OCI-LY7 (cell line): ENCODE measurements at places on chromosomes 7 and 10.

DNA sequence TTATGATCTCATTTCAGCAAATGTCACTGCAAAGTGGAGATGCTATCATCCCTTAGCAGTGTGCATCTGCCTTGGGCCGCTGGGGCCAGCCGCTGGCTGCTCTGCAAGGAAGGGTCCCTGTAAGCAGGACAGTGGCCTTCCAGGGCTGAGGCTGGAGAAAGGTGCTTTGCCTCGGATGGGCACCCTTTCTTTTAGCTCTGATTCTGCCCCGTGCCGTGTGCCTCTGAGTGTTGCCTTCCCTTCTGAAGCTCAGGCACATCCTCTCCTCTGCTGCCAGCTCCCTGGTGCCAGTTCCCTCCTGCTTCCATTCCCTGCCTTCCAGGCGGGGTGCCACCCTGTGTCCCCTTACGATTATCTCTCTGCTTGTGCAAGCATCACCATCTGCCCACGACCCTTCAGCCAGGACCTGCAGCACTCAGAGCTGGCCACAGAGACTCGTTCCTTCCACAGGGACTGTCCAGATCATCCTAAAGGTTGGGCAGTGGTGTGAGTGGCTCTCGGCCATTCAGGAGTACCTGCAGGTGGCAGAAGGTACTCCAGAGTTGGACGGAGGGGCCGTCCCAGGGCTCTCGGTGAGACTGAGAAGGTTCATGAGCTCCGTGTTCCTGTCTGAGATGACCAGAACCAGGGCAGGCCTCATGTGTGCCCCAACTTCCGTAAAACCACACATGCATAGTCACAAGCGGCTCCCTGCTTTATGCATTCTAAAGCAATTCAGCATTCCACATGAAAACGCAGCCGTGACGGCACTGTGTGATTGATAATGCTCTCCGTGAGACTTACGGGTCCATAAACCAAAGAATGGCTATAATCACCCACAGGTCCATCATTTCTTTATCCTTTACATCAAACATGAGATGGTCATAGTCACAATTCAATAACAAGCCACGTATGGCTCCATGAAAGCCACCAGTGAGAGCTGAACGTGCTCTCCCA lies 371.4 kb downstream of the DNAJB6 start:
- DNase-seq, result no peak

DNA sequence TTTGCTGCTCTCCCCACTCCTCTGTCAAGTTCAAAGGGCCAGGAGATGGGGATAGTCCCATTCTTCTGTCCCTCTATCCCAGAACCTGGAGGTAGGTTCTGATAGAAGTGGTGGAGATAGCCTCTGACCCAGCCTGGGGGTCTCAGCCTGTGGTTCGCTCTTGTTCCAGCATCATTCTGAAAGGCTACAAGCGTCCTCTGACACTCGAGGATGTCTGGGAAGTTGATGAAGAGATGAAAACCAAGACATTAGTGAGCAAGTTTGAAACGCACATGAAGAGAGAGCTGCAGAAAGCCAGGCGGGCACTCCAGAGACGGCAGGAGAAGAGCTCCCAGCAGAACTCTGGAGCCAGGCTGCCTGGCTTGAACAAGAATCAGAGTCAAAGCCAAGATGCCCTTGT lies 14.5 kb downstream of the ABCC2 start:
- DNase-seq, result no peak

DNA sequence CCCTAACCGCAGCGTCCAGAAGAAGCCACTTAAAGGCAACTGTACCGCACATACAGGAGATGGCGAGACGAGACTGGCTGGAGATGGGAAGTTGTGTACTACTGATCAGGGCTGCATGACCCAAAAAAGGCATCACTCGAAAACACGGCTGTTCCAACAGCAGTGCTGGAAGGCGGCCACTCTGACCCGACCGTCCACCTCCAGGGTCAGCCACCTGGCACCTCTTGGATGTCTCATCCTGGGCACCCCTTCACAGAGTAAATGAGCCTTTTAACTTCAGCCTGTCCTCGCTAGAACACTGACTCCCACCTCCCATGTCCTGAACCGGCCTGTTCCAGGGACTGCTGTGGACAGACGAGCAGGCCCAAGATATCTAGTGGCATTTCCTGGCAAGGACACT lies 180.7 kb downstream of the DIP2C start:
- no peak for DNase-seq

DNA sequence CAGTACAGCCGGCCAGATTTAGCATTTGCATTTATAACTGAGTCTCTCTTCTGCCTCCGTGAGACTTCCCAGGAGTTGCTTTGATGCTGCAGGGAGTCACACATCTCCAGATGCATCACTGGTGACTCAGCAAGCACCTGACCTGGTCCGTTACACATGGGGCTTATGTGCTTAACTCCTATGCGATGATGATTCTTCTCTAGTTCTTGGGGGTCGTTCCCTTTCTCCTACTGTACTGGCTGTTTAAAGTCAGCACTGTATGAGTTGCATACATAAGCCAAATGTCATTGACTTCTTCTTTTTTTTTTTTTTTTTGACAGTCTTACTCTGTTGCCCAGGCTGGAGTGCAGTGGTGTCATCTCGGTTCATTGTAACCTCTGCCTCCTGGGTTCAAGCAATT lies 13.0 kb upstream of the AKR1E2 start:
- DNase-seq, result no peak

- DNase-seq, result no peak
Observed at GRCh38 chr10:104028823-104029520, 56.7 kb downstream of the COL17A1 start.

- DNase-seq, result no peak
Observed at GRCh38 chr10:55378196-55378595, 577.2 kb upstream of the PCDH15 start.

DNA sequence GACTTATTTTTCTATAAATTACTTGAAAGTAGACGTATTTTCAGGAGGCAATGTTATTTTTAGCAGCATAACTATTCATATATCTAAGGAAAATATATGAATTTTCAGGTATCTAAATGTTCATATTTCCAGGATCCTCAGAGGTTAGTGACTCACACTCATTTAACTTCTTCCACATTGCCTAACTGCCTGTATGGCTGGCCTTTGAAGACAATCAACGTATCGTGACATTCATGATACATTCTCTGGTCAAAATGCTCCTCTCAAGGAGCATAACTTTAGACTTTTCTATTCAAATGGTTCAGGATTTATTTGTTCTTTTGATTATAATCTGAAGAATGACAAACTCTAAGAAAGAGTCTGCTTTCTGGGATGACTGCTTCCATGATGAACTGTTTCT lies 89.3 kb downstream of the SEMA3C start:
- DNase-seq, result no peak

GRCh38 chr7:47636433-47637175 lies 54.7 kb upstream of the TNS3 start:
- DNase-seq, result no peak

- DNase-seq, result no peak
Observed at GRCh38 chr10:31270954-31271353, 48.1 kb upstream of the ZEB1 start.

DNA sequence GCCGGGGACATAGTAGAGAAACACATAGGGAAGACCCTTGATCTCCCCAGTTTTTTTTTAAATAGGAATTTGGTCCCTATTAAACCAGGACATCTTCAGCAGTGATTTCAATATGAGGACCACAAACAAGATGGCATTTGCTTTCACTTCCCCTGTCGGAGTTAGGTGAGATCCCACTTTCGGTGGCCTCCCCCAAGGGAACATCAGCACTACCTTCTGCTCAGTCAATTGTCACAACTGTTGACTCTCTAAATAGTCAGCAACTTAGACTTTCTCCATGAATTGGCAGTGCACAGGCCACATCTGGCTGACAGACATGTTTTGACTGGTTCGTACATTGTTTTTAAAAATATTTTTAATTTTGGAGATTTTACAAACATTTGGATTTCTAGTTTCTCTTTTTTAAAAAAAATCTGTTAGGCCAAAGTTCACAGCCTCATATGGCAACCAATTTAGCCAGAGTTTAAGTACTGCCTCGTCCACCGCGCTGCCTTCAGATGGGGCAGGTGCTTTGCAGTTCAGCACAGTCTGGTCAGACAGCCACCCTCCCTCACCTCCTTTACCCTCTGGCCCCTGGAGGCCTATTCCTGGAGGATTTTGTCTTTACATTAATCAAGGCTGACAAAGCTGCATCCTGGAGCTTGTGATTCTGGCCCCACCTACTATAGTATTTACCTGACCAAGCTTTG lies 139.2 kb upstream of the PRR15 start:
- no peak for DNase-seq

DNA sequence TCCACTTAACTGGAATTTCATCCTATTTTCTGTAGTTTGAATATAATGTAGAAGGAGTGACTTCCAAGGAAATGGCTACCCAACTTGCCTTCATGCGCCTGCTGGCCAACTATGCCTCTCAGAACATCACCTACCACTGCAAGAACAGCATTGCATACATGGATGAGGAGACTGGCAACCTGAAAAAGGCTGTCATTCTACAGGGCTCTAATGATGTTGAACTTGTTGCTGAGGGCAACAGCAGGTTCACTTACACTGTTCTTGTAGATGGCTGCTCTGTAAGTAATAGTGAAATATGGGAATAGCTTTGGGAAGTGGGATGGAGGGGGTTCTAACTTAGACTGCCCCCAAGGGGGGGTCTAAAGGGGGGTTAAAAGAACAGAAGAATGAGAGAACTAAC lies 34.5 kb downstream of the COL1A2 start:
- no peak for DNase-seq

DNA sequence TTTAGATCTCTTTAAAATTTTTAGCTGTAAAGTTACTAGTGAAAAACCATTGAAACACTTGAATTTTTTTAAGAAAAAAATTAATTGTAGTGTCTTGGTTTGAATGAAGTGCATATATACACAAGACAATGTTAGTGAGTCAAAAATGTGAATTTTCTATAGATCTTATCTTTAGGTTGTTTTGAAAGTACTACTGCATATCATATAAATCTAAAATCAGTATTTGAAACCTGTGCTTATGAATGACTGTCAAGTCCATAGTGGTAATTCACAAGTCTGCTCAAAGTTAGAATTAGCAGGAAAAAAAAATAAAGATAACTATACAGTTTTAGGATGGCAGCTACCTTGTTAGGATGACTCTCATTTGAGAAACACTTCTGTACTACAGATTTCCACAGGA lies 25.0 kb downstream of the TES start:
- DNase-seq, result no peak

DNA sequence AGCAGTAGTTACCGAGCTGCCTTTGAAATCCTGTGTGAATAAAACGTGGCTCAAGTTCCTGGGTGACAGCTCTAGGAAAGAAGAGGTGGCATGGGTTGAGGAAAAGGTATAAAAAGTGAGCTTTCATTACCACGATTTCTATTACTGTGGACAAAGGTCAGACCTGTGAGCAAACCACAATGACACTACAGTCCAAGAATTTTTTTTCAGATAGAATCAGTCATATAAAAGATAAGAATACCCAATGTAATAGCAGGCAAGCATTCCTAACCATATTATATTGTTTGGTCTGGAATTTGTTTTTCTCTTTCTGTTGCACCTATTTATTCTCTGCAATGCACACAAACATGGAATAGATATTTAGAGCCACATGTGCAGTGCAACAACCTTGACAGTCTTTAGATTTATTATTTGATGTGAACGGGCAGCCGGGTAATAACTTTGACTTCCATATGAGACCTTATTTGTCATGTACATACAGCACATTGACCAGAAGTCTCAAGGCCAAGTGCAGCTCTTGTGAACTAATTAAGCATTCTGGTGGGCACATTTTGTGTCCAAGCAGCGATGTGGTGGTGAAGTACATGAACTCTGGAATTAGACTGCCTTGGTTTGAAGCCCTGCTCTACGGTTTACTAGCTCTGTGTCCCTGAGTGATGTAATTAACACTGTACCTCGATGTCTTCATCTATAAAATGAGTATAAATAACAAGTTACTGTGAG lies 156.8 kb downstream of the NRCAM start:
- DNase-seq, result no peak

DNA sequence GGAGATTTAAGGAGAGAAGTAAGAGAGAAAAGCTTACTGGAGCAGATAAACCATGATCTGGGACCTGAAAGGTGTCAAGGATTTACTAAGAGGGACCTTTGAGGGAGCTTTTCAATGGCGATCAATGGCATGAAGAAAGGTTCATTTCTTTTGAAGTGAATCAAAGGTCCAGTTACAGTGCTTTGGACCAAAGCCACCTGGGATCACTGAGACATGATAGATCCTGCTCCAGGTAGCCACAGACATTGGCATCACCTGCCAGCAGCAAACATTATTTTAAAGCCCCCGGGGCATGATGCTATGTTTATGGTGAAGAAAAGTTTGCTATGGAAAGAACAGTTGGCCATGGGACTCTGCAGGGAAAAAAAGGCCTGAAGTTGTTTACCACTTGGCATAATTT lies 109.4 kb downstream of the SLC25A13 start:
- DNase-seq, result no peak

- DNase-seq, result peak; percentile 89
Observed at GRCh38 chr10:48574322-48574796, 30.5 kb downstream of the ARHGAP22 start.

GRCh38 chr10:80609331-80609730 lies 71.6 kb downstream of the SH2D4B start:
- DNase-seq, result no peak

DNA sequence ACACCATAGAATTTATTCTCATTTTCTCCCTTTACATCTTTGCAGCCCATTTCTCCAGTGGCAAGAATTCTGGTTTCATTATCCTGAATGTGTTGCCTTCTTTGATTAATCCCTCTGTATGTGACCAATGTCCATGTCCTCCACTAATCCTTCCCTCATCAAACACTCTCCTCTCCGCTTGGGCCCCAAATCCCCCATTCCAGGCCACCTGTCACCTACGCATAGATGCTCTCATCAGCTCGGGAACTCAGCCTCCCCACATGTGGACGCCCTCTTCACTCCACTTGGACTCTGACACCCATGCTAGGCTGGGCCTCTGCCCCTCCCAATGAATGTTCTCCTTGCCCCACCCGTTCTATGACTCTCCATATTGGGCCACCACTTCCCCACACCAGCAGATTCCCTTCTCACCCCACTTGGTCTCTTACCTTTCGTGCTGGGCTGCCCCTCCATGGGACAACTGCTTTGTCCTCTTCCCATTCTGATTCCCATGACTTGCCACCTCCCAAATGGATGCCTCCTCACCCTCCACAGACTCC lies 18.7 kb upstream of the RBM20 start:
- DNase-seq, result no peak

DNA sequence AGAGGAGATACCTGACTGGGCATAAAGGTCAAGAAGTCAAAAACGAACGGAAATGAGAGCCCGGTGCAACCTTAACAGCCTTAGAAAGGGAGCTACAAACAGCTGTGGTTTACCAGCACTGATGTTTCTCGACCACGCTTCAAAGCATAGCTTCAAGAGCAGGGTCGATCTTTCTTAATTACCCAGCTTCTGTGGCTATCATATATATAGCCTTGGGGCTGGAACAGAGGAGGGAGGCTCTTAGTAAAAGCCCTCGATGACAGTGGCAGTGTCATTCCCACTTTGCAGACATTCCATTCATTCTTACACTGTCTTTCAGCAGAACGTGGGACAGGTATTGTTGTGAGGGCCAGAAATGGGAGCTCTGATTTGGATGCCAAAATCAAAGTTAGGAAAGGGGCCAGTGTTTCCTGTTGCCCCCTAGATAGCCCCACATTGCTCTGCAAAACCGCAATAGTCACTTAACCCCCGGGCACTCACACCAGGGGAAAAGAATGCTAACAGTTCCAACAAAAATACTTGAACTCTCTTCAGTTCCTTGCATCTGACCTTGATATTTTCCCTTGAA lies 141.5 kb downstream of the MTPAP start:
- no peak for DNase-seq

GRCh38 chr10:96411716-96412320 lies 53.0 kb upstream of the OPALIN start:
- DNase-seq, result no peak
